ENCODE measurements at places on chromosomes 1 and 21.
A peak's percentile ranks its signal among the peaks of the same experiment; 100 is the strongest.

GRCh38 chr1:168719306-168720111 lies 9.5 kb downstream of the DPT start:
- no peak for DNase-seq

- no peak for DNase-seq
These were observed 14.2 kb downstream of the MTF1 start for GRCh38 chr1:37845049-37845646.

DNA sequence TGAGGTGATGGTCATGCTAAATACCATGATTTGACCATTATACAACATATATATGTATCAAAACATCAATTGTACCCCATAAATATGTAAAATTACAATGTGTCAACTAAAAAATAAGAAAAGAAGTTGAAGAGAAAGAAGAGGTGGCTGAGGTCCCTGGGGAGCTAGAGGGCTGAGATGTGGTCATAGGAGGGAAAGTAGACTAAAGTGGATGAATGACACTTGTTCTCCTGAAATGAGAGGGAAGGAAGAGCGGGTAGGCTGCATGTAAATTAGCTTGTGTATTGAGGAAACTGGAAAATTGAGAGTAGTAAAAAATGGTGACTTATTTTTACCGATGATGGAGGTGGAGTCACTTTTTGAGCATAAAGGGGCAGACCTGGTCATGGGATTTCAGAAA lies 117.0 kb downstream of the ST6GALNAC3 start:
- no peak for DNase-seq

- no peak for DNase-seq
These were observed 251.5 kb downstream of the PTPRC start for GRCh38 chr1:198890214-198890930.

GRCh38 chr1:163346326-163346870 lies 24.6 kb downstream of the NUF2 start:
- DNase-seq, result no peak

- DNase-seq, result no peak
These were observed 67.6 kb upstream of the ST6GALNAC5 start for GRCh38 chr1:76799700-76800099.

DNA sequence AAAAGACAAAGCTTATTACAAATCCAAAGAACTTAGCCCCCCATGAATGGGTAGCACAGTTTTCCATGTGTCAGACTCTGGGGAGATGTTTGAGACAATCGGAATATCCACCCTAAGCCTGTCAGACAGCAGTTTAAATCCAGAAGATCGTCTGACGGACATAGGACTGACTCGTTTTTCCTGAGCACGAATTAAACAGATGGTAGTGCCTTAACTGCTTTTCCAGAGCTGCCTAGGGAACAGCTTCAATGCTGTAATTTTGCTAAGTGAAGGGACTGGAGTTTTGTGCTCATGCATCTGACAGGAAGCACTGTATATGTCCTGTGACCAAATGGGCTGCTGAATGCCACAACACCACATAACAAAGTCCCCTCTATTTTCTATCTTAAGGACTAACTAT lies 48.6 kb downstream of the PCNX2 start:
- no peak for DNase-seq

GRCh38 chr1:187313115-187313514 lies 484.4 kb downstream of the PLA2G4A start:
- peak; percentile 21 for DNase-seq

GRCh38 chr1:241817331-241817792 lies 30.6 kb upstream of the EXO1 start:
- no peak for DNase-seq

- DNase-seq, result no peak
These were observed 1326.3 kb downstream of the BRINP3 start for GRCh38 chr1:189151361-189151760.

DNA sequence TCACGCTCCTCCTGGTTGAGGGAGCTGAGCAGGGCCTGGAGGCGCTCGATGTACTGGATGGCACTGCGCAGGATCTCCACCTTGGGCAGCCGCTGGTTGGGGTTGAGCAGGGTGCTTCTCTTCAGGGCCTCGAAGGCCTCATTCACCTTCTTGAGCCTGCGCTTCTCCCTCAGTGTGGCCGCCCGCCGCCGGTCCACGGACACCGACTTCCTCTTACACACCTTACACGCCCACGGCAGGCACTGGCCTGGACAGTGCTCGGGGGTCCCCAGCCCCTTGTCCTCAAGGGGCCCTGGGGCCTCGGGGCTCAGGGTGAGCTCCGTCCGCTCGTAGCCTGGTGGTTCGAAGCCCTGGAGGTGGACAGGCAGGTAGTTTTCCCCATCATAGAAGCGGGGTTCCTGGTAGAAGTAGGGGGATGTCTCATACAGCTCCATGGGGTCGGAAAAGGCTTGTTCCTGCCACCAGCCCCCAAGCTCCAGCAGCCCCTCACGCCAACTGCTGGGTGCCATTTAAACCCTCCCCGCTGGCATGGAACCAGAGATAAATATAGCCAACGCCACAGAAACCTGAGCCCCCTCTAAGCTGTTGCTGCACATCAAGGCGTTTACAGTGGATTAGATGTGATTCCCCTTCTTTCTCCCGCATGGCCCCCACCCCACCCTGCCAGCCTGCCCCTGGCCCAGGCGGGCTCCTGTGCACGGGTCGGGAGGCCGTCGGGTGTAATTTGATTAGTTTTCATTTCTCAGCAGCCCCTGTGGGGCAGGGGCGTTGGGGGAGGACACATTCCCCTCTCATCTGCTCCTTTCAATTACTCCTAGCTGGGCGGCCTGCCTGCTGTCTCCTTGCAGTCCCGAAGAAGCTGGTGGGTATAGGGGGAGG lies at the start of gene MYOG:
MYOG (minus strand) TSS at position 485 of the 879 bp plus-strand sequence; CDS start at position 434, 51 bp downstream.
- DNase-seq, result peak; percentile 57

- DNase-seq, result no peak
These were observed 21.8 kb downstream of the RSPH1 start for GRCh38 chr21:42474043-42474831.

DNA sequence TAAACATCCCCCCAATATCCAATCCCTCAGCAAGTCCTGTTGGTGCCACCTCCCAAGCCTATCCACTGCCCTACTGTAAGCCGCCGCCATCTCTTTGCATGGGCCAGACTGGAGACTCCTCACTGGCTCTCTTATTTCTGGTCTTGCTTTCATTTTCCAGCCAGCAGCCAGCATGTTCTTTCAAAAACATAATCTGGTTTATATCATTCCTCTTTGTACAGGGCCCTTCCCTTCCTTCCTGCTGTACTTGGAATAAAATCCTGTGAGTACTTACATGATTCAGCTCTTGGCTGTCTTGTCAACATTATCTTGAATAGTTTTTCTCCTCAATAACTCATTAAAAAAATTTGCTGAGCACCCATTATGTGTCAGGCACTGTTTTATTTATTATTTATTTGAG lies 28.2 kb downstream of the TLR5 start:
- no peak for DNase-seq

DNA sequence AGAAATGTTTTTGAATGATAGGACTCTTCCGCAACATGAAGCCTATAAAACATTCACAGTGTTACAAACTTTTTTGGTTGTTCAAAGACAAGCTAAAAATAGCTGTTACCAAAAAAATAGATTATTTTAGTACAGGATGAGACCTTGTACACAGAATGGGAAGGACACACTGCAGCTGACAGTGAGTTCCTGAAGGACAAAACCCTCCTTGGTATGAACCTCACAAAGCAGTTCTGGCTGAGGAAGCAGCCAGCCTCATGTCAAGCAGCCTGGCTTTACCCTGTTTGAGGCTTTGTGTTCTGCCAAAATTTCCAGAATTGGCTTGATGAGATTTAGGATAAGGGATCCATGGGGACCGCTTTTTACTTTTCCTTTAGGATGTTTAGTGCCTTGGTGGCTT lies 93.7 kb downstream of the RGL1 start:
- no peak for DNase-seq
